ENCODE measurements at places on chromosomes 5 and 9.

GRCh38 chr9:122206118-122207046 is 22.4 kb downstream of the LHX6 start:
- no peak for DNase-seq

DNA sequence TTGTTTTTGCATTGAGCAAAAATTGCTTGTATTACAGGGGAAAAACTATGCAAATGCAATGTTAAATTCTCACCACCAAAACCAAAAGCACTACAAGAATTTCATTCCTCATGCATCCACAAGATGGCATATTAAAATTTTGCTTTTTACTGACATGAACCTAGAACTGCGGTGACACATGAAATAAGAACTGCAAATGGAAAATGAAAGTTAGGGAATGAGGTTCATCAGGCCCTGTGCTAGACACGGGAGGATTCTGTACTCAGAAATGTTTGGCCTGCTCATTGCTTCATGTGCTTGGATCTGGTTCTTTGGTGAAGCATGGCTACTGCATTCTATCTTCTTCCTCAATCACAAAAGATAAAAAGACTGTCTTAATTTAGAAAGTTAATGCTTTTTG is 9.1 kb upstream of the RFK start:
- DNase-seq: peak; percentile 68

GRCh38 chr9:6864102-6864501 is 106.3 kb downstream of the KDM4C start:
- no peak for DNase-seq

GRCh38 chr9:8011974-8012373 is 212.4 kb upstream of the DMAC1 start:
- no peak for DNase-seq

GRCh38 chr9:126809068-126809467 is 4.2 kb downstream of the ZBTB43 start:
- DNase-seq: no peak

GRCh38 chr5:79834754-79835714 is 145.4 kb downstream of the CMYA5 start:
- no peak for DNase-seq

DNA sequence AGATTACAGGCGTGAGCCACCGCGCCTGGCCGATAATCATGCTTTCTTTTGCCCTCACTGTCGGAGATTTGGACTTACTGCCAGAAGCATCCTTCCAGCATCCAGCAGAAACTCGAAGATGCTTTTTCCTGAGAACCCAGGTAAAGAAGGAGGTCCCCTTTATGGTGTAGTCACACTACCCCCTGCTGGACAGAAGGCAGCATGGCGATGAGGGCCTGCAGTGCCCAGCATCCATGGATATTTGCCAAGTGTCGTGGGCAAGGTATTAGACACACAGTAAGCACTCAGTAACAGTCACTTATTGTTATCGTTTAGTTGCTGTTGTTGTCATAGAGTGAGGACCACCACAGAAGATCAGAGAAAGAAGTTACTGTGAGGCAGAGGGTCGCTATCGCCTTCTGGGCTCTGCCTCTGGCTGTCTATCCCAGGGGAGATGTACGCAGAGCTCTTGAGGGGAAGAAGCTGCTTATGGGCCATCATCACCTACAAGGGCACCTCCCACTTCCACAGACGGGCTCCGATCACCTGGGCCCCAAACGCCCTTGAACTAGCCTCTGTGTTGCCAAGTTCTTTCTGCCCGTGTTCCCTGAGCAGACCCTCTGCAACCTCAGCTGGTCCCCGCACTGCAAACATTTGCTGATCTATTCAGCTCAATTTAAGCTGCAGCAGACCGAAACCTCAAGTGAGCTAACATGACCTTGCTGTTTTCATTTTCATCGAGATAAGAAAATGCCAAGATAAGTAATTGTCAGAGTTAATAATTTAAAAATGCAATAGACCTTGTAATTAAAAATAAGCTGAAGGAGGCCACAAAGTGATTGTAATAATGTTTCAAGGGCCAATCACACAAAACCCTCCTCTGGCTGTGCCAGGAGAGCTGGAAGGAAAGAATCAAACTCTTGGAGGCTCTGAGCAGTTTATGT is 23.9 kb downstream of the C5orf15 start:
- DNase-seq: peak; percentile 60

- peak; percentile 83 for DNase-seq
These were observed 27.9 kb downstream of the CD274 start for GRCh38 chr9:5478206-5478605.

DNA sequence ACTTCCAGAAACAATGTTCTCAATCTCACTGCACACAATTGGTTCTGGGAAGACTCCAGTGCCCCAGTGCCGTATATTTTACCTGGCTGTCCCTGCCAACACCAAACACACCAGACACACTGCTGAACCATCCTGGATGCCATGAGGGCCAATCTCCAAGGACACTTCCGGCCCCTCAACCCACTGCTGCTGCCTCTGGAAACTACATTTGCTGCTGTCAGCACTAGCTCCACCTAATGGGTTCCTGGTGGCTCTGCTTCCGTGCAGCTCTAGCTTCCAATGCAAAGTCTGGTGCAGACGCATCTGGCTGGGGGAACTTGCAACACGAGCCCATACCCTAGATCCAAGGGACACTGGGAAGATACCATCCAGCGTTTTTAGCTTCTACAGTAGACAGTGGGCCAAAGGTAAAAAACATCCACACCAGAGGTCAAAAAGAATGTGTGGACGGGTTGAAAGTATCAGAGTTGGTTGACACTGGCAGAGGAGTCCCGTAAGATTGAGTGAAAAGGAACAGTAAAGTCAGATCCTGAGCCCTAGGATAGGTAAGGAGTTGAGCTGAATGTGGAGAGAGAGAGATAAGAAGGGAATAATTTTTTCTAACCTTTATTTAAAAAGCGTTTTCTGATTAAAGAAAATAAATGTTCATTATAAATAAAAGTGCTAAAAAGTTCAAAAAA is 99.7 kb upstream of the KIF2A start:
- DNase-seq: no peak

GRCh38 chr5:170497311-170498038 is 6.3 kb upstream of the KCNIP1 start:
- DNase-seq: peak; percentile 49

GRCh38 chr9:95678759-95679158 is 162.0 kb upstream of the PTCH1 start:
- no peak for DNase-seq

GRCh38 chr5:143916451-143916850 is 104.5 kb downstream of the HMHB1 start:
- no peak for DNase-seq

DNA sequence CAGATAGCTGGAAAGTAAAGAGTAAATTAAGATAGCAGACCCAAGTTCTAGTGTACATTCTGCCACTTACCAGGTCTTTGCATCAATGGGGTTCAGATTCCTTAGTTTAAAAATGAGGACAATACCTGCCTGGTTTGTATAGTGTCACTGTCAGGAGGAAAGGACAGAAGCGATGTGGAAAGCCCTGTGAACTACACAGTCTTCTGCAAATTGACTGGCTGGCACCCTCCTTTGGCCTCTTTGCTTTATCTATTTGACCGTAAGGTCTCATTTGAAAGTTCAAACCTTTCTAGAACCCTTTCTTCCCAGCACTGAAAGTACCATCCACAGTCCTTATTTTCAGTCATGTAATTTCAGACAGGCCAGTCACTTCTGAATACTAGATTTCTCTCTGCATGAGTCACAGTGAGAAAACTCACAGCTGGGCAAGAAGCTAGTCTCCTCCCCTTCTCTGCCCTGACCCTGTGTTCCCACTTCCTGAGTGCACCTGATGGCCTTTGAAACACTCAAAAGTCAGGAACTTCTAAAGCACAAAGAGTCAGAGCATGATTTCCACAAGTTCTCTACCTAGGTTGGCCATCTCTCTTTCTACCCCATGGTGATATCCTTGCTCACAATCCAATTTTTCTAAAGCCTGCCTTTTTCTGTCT is 91.3 kb upstream of the RASEF start:
- DNase-seq: no peak

DNA sequence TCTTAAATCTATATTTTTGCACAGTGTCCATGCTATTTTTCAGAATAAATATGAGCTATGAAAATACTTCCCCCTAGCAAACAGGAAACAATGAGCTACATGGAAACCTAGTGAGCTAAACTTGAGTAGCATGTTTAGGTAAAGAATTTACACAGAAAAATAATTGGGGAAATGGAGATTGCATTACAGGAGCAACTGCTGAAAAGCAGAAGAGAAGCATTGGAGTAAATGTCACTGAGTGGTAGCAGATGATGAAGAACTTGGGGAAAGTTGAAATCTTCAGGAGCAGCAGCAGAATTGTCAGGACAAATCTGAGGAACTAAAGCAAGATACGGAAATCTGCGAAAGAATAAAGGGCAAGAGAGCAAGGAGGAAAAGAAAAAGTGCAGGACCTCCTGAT is 610.3 kb downstream of the TLE1 start:
- peak; percentile 46 for DNase-seq

DNA sequence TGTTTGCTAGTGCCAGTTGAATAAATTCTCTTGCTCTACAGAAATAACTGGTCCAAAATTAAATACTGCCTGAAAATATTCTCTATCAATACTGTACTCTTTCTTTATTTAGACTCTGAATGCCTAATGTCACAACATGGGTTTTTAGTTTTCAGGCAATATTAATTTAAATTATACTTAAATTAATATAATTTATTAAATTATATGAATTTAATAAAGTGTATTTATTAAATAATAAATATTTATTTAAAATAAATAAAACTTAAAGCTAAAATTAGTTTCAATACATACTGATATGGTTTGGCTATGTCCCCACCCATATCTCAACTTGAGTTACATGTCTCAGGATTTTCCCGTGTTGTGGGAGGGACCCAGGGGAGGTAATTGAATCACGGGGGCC is 146.0 kb downstream of the PRR16 start:
- no peak for DNase-seq

GRCh38 chr9:110835859-110836271 is 167.3 kb downstream of the MUSK start:
- no peak for DNase-seq

DNA sequence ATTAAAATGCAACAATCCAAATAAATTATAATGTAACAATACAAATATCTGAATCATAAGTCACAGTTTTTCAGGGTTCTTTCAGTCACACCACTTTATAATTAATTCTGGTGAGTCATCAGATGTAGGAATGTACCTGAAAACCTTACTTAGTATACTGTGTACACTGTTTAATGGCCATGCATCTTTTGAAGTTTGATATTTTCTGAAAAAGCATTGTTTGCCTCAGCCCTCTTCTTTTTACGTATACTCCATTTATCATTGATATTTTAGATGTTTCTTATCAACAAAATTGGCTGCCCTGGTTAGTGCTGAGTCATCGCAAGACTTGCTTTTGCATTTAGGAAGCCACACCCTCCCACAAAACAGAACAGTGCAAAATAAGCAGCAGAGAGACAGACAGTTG is 218.6 kb downstream of the PJA2 start:
- DNase-seq: peak; percentile 20

DNA sequence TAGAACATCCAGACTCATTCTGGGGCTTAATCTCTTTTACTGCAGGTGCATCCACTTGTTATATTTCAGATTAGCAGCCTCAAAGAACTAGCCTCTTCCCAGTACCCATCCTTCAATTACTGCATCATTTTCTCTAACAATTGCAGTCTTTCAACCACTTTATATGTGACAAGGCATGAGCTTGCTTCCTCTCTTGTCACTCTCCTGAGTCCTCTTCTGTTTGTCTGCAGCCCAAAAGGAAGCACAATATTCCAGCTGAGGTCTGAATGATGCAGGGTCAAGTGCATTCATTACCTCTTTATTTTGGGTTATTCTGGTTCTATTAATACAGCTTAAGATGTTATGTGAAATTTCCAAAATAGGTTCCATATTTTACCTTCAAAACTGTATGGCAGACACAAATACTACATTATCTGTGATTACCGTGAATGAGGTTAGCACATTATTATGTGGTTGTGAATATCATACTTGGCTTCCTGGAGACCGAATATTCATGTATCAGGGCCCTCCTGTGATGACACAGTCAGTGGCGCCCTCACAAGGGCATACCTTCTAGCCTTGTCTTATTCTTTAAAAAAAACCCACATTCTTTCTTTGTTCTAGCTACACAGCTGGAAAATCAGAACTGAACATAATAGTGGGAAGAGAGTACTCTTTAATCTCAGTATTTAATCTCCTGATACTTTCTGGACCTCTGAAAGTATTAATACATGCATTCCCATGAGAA is 323.8 kb downstream of the PDE4D start:
- DNase-seq: no peak

DNA sequence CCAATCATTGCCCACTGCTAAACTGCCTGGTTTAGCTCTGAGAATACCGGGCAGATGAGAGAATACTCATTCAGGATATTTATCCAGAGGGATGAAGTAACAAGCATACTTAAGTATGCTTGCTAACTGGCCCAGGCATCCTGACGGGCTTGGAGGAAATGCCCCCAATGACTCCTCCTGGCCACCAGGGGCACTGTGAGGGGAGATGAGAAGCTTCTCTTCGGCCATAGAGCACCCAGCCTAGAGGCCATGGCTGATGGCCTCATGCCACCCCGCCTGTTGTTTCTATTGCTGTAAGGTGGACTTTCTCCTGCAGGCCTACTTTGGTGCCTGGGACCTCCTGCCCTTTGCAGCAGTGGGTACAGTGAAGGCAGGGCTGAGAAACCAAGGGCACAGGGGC is 134.5 kb upstream of the FSTL4 start:
- peak; percentile 9 for DNase-seq

DNA sequence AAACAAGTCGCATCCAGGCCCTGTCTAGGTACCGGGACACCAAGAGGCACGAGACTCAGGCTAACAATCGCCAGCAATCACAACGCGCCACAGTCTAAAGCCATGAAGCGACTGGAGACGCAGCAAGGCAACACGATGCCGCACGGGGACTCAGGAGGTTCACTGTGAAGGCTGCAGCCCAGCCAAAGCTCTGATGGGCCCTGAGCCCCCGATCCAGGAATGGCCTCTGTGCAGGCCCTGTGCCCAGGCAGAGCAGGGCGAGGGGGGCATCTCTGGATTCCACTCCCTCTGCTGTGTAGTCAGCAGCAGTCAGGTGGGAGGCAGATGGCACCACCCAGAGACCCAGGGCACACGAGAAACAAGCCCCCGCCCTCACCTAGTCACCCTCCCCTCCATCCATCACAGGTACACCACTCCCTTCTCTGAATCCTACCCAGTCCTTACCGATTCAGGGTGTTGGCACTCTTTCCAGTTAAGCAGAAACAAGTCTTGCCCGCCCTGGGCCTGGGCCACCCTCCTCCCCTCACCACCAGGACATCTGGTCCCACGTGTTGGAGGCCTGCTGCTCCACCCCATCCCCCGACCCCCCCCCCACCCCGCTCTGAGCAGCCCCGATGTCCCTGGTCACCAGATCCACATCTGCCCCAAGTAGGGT is 1.1 kb downstream of the RALGDS start:
- DNase-seq: no peak
